ENCODE measurements at places on chromosomes 5 and 9. TPM values are rescaled to one million over a fixed set of nuclear protein-coding genes. Genes with fewer than 3 reads are reported as not detected.

The EQTN gene
- not detected for total RNA-seq

The ZBED3 gene
- total RNA-seq = 0.90 TPM

The NR5A1 gene
- not detected for total RNA-seq

The BARHL1 gene
- total RNA-seq = not detected

The ENTR1 gene
- total RNA-seq = 36.3 TPM
